ENCODE measurements at places on chromosomes 16 and 17. TPM values are rescaled to one million over a fixed set of nuclear protein-coding genes. Genes with fewer than 3 reads are reported as not detected.

NME4 gene
- total RNA-seq, result 87.0 TPM

RAMP2 gene
- not detected for total RNA-seq

CLDN9 gene
- total RNA-seq, result not detected

PRR15L gene
- not detected for total RNA-seq

KRTAP4-4 gene
- total RNA-seq, result not detected

ATXN7L3 gene
- 53.9 TPM for total RNA-seq

IL34 gene
- not detected for total RNA-seq

GRCh38 chr17:10385871-10386270 is 13.1 kb upstream of the MYH13 start:
- no peak for DNase-seq

DNA sequence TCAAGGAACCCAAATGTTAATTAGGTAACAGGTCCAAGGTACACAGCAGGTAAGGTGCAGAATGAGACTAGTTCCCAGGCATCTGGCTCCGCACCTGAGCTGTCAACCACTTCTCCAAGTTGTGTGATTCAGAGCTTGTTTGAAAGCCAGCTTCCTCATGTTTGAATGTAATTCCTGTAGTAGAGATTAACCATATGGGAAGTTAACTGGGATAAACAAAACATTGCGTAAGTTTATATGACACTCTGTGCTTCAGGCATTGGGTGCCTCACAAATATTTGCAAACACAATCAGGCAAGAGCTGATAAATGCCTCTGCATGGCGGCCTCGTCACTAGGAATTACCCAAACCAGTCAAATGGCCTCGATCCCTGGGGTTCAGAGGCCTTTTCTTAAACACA is 27.9 kb upstream of the CPHXL start:
- no peak for DNase-seq

DNA sequence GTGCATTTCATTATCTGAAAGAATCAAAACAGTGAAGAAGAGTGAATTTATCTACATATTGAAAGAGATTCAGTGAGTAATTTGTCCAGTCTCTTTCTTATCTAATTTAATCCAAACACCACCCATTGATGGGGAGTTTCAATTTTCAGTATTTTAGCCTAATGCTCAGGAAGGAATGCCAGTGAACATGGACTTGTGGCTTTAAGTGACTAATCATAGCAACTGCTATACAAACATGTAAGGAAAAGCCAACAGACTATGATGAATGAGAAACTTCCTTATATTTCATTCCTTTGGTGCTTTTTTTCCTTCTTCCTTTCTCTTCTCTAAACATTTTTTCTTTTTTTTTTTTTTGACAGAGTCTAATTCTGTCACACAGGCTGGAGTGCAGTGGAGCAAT is 885.8 kb downstream of the KCNJ2 start:
- no peak for DNase-seq

DNA sequence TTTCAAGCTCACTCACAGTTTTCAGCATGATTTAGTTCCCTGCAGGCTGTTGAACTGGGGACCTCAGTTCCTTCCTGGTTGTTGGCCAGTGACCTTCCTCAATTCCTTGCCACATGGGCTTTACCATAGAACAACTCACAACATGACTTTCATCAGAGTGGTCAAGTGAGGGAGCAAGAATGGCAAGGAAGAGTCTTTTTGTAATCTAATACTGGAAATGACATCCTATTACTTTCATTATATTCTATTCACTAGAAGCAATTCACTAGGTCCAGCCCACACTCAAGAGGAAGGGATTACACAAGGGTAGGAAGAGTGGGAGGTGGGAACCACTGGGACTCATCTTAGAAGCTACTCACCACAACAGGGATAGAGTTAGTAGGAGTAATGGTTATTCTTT is 57.6 kb downstream of the SYT17 start:
- no peak for DNase-seq

DNA sequence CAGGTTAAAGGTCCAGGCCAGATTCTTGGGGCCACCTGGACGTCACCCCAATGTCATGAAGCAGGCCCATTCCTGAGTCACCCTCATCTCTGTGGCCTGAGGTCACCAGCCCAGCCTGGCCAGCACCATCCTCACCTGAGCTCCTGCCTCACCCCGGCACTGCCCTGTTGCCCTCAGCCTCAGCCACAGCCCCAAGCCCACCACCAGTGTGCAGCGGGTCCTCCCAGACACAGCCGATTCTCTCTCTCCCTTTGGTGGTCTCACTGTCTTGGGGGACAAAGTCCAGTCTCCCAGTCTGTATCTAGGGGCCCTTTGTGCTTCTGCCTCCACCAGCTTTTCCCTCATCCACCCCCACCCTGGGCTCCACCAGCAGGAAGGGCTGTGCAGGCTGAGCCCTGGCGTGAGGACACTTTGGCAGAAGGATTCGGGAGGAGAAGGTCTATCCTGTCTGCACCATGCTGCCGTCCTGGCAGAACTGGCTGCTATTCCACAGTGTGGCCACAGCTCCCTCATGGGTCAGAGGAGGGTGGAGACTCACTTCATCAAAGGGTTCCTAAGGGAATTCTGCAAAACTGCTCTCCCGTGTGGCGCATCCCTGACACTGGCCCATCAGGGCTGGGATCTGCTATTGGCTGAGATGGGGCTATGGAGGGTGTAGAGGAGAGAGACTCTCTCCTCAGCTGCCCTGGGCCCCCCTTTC is 64.3 kb downstream of the PRMT7 start:
- DNase-seq, result no peak

GRCh38 chr16:86727131-86727530 is 148.8 kb downstream of the FOXL1 start:
- DNase-seq, result no peak

DNA sequence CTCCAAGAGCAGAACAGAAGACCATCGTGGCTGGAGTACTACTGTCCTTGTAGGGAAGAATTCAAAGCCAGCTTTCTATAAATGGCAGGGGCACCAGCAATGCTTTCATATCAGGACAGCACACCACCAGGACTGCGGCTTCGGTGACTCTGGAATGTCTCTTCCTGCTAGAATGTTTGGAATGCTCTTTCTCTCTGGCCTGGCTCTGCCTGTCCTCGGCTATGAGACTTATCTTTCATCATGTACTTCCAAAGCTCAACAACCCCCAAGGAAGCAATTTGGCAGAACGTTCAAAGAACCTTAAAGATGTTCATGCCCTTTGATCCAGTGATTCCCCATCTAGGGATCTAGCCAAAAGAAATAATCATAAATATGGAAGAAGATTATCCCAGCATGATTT is 52.7 kb upstream of the NOG start:
- DNase-seq, result no peak

DNA sequence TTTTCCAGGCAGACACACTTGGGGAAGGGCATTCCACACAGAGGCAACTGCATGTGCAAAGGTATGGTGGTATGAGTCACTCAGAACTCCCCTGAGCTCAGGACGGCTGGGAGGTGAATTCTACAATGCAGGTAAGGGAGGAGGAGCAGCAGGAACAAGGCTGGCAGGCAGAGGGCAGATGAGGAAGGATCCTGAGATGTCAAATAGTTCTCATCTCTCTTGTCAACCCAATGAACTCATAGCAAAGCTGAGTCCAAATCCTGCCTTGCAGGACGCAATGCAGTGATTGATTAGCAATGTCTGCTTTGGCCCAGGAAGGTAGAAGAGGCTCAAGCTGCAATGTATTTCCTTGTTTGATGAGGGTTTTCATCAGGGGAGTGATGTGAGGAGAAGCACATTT is 243.5 kb downstream of the XYLT1 start:
- no peak for DNase-seq

DNA sequence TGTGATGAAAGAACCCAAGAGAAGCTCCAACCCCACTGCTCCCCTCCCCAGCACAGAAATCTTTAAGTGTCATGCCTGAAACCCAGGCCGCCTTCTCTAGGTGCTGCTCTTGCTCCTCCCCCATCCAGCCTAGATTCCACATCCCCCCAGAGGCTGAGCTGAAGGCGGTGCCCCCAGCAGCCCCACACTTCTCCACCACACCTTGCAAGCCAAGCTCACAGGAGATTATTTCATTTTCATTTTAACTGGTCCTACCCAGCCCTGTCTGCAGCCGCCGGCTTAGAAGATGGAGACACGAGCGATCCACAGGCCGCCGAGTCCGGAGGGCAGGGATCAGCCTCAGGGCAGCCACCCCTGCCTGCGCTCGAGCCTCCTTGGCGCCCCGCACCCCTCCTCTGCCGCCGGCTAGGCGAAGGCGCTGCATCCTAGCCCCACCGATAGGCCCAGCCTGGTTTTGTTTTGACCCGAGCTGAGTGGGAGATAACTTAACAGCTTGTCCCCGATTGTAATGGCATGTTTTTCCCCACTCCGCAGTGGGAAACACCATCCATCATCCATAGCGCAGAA is 125.3 kb downstream of the RBFOX3 start:
- DNase-seq, result no peak

DNA sequence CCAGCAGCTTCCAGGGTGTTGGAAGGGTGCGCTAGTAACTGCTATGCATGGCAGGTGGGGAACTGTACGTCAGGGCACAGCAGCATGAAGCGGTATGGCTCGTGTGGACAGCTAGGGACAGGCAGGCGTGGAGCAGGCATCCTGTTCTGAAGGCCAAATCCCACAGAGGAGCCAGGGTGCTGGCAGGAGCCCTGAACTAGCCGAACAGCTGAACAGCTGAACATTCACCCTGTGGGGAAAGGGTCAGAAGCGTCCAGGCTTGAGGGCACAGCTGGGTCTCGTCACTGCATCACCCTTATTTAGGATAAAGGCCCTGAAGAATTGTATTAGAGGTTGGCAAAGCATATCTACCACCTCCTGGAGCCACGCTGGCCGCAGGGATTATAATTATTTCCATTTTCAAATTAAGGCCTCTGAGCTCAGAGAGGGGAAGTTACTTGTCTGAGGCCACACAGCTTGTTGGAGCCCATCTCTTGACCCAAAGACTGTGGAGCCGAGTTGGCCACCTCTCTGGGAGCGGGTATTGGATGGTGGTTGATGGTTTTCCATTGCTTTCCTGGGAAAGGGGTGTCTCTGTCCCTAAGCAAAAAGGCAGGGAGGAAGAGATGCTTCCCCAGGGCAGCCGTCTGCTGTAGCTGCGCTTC is 3.3 kb upstream of the STH start:
- DNase-seq, result no peak

DNA sequence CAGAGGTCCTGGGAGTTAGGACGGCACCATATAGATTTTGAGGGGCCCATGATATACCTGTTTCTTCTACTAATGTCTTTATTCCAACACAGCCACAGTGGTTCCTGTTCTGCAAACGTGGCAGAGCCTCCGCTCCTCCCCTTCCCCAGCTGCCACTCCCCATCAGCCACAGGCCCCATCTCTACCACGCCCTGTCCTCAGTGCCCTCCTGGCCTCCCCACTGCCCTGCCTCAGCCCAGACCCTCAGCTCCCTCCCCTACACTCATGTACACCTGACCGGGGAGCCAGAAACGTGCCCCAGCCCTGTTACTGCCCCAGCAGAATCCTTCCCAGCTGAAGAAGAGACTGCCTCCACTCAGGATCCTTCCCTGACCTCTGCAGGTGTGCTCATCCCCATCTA is 11.9 kb upstream of the RBFOX3 start:
- peak; percentile 0 for DNase-seq

GRCh38 chr17:46045639-46046038 is 46.6 kb downstream of the STH start:
- DNase-seq, result no peak

DNA sequence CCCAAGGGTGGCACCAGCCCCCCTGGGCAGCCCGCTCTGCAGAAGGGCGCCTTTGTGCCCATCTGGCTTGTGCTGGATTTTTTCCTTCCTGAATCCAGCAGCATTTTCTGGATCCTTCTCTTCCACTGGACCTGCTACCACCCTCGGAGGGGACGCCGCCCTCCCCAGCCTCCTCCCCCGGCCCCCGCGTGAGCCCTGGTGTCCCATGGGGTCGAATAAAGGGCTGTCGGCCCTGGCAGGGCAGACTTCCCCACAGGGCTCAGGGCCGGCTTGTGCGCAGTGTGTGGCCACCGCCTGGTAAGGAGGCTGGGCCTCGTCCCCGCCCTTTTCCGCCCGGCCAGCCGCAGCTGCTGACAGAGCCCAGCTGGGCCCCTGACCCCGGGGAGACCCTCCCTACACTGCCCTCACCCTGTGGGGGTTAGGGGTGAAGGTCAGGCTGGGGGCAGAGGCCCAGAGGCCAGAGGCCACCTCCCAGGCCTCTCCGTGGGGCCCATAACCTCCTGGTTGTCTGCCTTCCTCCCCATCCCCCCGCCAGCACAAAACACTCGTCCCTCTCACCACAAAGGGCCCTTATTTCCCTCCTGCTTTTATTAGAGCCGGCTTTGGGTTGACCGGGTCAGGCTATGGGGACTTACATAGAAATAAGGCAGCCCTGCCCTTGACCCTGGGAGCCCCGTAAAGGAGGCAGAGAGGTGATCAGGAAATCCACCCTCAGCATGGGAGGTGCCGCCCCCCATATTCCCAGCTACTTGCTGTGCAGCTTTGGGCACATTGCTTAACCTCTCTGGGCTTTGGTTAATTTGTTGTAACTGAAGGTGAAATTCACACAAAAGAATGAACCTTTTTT is 179.3 kb upstream of the CIBAR2 start:
- DNase-seq, result no peak

DNA sequence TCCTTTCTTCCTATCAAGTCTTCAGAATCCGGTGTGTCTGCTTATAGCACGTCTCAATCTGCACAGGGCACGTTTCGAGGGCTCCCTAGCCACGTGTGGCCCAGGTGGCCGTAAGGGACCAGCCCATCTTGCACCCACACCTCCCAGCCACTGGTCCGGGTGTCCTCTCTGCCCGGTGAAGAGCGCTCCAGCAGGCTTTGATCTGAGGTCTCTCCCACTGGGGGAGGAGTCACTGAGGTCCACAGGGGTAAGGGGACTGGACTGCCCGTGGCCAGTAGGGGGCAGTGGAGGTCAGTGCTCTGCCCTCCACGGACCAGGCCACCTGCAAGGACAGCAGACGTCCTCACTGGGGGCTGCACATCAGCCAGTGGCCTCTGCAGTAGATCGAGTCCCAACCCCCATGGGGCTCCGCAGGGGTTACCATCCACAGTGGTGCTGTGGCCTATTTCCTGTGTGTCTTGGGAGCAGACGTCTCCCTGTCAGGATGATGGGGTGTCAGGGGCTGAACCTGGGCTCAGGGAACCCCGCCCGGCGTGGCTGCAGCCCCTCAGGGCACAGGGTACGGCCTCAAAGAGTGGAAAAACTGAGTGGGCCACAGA is 204.1 kb upstream of the CIBAR2 start:
- peak; percentile 62 for DNase-seq

All from activated naive CD4-positive, alpha-beta T cell treated with anti-CD3 and anti-CD28 coated beads for 36 hours (primary cell).